EH (cell line): ENCODE measurements at places on chromosomes 7 and 10.

GRCh38 chr7:44769776-44770294 is 21.2 kb downstream of the ZMIZ2 start:
- DNase-seq = peak; percentile 75

DNA sequence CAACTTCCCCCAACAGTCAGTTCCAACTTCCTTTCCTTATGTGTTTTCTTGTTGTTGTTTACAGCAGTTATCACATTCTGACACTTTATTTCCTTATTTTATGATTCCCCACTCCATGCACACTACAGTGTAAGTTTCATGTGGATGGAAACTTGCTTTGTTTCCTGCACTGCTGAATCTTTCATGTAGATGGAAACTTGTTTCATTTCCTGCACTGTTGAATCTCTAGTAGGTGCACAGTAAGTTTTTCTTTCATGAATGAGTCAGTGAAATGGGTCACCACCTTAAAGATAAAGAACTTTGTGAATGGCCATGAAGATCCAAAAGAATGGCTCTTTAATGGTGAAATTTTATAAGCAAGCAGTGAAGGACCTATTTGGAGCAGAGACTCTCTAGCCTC is 61.4 kb downstream of the SHOC2 start:
- DNase-seq = no peak

DNA sequence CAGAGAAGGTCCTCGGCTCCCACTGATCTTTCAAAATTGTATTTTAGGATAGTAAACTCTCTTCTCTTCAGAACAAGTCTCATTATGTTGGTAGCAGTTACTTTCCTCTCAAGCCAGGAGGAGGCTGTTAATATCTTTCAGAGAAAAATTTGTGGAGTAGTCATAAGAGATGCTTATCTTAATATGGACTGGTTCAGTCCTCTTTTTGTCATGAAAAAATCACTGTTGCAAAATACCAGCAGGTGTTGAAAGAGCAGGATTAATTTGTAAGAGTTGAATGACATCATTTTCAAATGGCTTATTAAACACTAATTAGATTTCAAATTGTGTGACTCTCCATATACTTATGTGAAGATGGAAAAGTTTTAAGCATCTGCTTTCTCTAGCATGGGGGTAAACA is 662.5 kb downstream of the POM121L12 start:
- DNase-seq = no peak

GRCh38 chr10:73576890-73577591 is 14.1 kb downstream of the USP54 start:
- peak; percentile 26 for DNase-seq

- DNase-seq = no peak
Measured at GRCh38 chr7:37552030-37552429, 103.4 kb upstream of the ELMO1 start.

DNA sequence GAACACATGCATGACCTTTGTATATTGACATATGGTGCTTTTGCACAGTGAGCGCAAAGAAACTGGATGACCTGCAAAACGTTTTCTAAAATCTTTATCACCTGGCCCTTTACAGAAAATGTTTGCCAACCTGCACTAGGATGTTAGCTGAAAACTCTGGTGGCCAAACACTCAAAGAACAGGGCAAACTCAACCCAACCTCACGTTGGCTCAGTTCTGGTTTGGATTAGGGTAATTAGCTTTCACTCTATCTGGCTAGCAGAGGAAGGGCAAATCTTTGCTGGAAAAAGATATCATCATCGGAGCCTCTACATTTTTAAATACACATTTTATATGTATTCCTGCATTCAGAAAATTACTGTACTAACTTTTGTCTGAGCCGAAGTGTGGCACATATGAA is 688.9 kb downstream of the PHTF2 start:
- no peak for DNase-seq

DNA sequence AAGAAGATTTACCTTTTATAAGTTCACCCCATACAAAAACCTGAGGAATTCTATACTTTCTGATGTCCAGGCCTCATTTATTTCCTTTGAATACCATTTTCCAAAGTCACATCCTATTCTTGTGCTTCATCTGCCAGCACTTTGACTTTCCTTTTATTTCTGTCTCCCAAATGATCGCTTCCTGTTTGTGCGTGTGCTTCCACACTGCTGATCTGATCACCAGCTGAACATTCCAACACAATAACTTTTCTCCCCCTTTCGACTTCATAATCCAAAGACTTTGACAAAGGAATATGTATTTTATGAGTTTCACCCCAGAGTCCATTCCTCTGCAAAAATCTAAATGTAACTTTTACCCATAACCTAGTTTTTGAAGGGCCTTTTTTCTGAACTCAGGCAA is 3.1 kb downstream of the ELAPOR2 start:
- DNase-seq = no peak

DNA sequence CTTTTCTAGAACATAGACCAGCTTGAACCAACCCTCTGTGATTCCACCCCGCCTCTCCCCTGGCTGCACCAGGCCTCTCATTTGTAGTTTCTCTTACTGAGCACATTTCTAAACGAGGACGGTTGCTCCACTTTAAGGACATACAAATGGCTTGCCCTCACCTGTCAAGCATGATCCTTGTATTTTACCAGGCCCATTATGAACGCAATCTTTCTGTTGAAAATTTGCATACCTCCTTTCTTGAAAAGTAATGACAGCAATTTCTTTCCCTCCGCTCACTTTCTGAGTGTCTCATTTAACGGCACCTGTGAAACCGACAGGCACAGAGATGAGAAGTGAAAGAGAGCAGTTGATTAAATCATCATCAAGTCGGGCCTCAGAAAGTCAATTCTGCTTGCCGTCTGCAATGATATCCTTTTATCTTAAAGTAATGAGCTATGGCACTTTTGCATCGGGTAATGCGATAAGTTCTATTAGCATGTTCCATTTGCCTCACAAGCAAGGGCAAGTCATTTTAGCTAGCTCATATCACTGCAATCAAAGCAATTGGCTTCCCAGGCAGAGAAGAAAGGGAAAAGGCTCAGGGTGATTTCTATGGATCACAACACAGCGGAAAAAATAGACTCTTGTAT is 705.6 kb upstream of the GALNT17 start:
- DNase-seq = no peak

DNA sequence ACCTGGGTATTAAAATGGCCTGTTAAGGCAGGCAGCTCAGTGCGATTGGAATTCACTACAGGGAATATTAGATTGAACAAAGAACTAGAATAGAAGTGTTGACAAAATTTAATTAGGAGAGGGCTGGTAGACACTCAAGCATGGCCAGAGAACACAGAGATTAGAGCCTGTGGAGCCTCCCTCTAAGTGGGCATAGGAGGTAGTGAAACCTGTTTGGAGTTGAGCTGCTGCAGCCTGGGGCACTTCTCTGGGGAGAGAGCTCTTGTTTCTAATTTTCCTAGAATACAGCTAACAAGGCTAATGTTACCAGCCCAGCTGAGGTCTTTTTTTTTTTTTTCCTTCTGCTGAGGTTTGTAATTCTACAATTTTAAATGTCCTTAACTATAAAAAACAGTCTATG is 46.4 kb downstream of the TMEM168 start:
- DNase-seq = no peak

GRCh38 chr10:5977471-5978229 is at the start of gene IL15RA:
Gene IL15RA, minus strand, starts transcription at chr10:5977543. Its CDS starts 51 bp downstream, at chr10:5977492.
- DNase-seq = peak; percentile 83

DNA sequence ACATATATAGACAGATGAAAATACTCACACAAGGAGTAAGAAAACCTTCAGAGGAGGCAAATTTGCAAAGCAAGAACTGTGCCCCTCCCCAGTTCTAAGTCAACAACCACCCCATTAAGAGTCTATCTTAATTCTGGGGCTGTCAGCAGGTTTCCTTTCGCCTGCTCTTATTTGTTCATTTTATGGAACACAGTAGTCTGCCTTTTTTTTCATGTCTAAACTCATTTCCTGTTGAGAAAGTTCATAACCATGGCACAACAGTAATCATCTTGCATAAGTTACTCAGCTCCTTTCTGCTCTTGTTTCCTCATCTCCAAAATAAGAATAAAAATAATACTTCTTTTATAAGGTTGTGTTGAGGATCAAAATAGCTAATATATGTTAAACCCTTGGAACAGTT is 25.8 kb upstream of the AMPH start:
- no peak for DNase-seq

DNA sequence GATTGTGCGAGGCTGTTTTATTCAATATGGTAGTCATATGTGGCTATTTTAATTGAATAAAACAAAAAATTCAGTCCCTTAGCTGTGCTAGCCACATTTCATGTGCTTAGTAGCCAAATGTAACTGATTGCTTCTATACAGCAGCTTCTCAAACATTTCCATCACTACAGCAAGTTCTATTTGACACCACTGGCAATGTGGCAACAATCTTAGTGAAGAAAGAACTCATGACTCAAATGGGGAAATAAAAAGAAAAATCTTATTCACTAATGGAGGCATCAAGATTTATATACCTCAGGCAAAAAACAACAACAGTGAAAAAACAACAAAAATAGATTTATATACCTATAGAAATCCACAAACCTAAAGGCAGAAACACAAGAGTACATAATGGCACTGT is 17.9 kb downstream of the SEM1 start:
- DNase-seq = no peak

- no peak for DNase-seq
Measured at GRCh38 chr7:52518869-52519268, 516.6 kb upstream of the POM121L12 start.

- peak; percentile 53 for DNase-seq
Measured at GRCh38 chr10:32412499-32412853, 33.5 kb upstream of the CCDC7 start.

- DNase-seq = no peak
Measured at GRCh38 chr7:11681461-11681860, 150.5 kb downstream of the THSD7A start.

DNA sequence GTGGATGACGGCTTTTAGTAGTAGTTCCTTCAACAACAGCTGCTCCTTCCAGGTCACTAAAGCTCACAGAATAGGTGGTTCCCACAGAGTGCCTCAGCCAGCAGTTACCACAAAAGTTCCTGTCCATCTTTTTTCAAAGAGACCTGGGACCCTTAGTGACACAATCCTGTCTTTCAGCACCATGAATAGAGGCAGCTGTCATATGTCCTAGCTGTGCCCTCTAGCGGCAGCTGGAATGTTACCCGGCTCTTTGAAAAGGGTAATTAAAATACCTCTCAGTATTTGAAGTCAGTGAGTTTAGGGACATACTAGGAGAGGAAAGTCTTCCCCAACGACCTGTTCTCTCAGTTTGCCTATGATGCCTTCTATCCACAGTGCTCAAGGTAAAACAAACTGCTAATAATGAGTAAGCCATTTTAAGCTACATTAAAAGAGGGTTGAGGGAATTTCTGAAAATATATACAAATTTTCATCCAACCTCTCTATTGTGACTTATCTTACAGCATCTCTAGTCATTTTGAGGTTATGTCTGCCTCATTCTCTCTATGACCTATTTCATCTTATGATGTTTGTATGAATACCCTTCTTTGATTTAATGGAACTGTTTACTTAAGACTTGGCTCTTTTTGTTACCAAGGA is 290.8 kb downstream of the NXPH1 start:
- no peak for DNase-seq

DNA sequence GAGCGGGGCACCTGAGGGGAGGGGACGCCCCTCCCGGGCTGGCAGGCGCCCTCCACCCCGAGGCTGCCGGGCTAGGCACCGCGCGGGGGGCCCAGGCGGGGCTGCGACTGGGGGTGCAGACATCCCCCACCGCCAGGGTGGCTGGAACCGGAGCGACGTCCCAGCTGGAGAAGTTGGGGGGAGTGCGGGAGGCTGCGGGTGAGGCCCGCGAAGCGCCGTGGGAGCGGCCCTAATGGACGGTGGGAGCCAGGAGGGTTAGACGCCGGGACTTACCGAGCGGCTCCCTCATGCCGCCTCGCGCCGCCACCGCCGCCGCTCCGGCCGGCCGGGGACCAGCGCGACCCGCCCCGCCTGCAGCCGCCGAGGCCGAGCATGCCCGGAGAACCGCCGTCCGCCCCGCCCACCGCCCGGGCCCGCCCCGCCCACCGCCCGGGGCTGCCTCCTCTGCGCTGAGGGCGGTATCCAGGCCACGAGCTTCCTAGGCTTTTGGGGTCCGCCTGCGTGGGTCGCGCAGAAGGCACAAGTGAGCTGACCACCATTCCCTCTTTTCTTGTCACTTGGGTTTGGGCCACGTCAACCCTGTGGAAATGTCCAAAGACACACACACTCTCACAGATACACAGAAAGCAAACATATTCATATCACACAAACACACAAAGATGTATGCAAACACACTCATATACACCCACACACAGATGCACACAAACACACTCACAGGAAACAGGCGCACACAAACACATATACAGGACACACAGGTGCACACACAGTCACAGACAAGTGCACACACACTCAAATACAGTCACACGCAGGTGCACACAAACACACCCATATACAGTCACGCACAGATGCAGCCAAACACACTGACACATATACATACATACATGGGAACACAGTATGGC is at the start of gene JCAD:
JCAD (minus strand) TSS at position 378 of the 899 bp plus-strand sequence. CDS start 11,774 bp downstream, outside the sequence.
- peak; percentile 71 for DNase-seq

DNA sequence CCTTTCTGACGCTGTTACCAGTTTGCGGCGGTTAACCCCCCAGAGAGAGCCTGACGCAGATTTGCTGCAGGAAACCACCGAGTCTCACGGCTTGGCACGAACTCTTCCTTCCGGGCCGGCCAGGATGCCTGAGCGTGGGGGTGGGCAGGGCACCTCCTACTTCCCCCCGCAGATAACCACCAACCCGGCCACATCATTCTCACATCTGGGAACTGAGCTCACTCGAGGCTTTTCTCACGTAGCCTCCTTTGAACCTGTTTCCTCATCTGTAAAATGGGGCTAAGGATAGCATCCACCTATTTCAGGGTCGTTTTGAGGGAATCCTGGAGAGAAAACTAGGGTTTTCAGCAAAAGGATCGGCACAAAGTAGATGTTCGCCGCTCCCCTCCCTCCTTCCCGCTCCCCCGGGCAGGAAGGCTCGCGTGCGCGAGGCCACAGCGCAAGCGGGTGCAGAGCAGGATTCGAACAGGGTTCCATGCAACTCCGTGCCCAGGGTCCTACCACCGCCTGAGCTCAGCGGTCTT is 23.6 kb downstream of the DDIT4 start:
- peak; percentile 95 for DNase-seq

DNA sequence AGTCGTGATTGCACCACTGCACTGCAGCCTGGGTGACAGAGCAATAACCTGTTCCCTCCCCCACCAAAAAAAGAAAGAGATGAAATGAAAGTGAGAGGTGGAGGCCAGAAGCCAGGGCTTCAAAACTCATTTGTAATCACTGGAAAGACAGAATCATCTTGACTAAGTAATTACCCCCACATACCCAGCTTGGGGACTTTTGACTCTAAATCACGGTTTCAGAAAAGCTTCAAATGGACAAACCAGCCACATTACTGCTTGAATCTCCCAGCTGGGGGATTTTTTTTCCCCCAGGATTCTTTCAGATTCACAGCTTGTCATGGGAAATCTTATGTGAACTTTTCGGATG is 361.0 kb downstream of the FRMD4A start:
- no peak for DNase-seq
